ENCODE measurements at places on chromosomes 11 and 22.

DNA sequence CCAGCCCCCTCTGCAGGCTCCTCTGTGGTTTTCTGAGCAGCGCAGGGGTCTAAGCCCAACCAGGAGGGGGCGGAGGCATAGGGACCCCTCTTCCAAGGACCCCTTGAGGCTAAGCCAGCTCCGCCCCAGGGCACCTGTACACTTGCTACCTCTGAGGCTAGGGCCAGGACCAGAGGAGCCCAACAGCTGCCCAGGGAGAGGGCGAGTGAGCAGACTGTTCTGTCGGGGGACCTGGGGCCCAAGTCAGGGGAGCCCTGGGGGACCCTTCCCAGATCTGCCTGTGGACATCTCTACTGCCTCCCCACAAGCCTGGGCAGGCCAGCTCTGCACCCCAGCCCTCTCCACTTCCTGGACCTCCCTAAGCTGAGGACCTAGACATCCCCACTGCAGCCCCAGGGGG is 1.8 kb downstream of the B4GALNT4 start:
- no peak for DNase-seq

GRCh38 chr22:39999144-39999757 is 4.5 kb downstream of the FAM83F start:
- DNase-seq, result no peak

DNA sequence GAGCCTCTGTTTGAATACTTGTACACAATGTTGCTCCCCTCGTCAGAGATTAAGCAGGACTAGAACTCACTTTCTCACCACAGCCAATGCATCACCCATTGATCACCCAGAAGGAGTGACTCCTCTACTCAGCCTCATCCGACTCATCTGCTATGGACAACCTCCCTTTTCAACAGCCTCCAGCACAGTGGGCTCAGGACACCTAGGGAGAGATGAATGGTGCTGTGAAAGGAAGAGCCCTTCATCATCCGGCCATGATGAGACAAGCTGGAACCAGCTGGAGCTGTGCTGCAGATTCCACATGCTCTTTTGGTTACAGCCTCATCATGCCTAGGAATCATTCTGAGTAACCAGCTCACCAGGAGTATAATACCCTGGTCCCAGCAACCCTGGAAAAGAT is 15.5 kb downstream of the C11orf91 start:
- no peak for DNase-seq

GRCh38 chr22:41334951-41335635 is 33.8 kb downstream of the ZC3H7B start:
- no peak for DNase-seq

- DNase-seq, result no peak
These were observed 8.0 kb upstream of the SERPIND1 start for GRCh38 chr22:20765938-20766337.

DNA sequence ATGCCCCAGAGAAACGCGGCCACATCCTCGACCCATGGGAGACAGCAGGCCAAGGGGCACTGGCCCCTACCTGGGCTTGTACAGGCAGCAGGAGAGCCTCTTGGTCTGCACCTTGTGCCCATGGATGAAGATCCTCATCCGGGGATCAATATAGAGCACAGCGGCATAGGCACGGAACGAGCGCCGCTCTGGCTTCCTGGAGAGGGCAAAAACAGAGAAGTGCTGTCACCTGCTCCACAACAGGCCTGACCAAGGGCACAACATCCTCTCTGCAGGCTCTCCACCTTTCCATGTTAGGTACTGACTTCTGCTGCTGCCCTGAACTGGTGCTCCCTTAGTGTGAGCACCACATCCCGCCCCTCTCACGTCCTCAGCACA is 27.2 kb downstream of the MORC2 start:
- no peak for DNase-seq

DNA sequence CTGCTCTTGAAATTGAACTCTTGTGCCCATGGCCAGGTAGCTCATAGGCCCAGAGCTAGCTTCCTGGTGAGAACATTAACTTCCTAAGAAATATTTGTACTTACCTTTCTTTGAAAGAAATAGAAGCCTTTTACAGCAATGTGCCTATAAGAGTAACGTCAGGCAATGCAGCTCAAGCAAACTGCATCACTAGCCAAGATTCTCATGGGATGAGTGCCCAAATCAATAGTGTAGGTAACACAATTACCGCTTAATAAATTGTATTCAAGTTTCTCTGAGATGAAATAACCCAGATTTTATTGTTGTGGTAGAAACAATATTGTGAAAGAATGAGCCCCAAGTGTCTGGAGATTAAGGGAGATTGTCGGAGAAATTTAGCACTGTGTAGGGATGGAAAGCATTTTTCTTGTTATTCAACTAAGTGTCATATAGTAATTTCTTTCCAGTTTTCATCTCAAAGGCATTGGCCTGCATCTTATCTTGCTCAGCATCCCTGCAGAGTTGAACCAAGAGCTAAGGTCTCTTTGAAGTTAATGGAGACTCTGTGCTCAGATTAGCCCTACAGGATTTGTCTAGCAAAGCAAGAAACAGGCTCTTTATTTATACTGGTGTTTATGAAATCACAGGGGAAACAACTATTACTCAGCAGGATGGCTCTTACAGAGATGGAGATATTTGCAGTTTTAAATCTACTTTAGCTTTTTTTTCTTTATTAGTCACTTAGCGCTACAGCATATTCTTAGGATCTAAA is 321.0 kb upstream of the PDGFD start:
- peak; percentile 5 for DNase-seq

GRCh38 chr11:116972691-116973090 is 125.5 kb downstream of the SIK3 start:
- peak; percentile 78 for DNase-seq

DNA sequence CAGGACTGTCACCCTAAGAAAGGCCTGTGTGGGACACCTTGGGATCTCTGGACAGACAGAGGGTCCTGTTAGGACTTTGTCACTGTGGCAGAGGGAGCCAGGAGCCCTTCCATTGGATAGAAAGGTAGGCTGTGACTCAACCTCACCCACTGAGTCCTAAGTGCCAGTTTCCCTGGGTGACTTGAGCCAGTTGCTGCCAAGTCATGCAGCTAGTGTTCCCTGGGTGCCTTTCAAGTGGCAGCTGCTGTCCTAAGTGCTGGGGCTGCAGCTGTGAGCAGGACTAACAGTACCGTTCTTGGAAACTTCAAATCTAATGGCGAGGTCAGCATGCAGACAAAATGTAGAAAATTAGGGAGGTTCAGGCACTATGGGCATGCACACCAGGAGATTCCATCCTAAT is 393.7 kb downstream of the TMEM135 start:
- DNase-seq, result no peak

DNA sequence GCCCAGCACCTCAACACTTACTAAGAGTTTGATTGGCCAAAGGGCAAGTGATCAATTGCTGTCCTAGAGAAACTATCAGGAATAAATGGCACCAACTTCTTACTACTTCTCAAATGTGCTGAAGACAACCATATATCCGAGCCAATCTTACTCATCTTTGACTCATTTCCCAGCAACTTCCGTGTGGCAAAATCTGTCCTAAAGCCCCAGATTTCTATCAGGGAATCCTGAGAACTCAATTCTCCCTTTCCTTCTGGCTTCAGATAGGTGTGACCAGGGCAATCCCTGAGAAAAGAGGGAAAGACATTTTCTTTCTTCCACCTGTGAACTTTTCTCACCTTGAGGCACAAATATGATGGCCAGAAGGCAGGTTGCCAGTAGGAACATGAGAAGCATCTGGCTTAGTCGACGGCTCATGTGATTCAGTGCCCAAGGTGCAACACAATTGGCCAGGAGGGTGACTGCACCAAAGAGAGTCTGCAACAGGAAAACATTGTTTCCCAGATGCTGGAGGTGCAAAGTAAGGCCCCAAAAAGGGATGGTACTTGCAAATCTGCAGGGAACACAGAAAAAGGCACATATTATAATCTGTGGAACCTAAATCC is 21.8 kb upstream of the SLC22A24 start:
- DNase-seq, result no peak

Measured in pons (tissue), 1 donor.